ENCODE measurements at places on chromosomes 7 and 10. TPM values are rescaled to one million over a fixed set of nuclear protein-coding genes. Genes with fewer than 3 reads are reported as not detected.

DNA sequence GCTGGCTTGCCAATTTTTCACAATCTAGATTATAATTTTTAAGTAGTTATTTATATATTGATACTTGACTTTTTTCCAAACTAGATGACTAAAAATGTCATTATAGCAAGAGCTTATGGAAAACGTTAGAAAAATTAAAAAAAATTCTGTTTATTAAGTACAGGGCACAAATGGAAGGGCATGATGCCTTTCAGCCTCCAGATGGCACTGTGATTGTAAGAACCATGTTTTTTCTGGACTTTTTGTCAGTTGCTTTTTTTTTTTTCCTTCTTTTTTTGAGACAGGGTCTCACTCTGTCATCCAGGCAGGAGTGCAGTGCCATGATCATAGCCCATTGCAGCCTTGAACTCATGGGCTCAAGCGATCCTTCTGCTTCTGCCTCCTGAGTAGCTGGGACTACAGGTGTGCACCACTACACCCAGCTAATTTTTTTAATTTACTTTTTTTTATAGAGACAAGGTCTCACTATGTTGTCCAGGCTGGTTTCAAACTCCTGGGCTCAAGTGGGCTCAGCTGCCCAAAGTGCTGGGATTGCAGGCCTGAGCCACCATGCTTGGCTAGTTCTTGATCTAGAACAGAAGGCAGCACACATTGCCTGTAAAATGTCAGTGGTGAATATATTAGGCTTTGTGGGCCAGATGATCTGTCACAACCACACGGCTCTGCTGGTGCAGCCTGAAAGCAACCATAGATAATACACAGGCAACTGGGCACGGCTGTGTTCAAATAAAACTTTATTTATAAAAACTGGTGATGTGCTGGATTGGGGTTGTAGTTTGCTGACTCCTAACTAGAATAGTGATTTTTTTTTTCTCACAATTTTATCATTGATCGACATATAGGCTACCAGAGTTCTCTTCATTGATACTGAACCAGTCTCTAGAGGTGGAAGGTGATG lies 27.4 kb downstream of the UCMA start:
- DNase-seq = no peak

DNA sequence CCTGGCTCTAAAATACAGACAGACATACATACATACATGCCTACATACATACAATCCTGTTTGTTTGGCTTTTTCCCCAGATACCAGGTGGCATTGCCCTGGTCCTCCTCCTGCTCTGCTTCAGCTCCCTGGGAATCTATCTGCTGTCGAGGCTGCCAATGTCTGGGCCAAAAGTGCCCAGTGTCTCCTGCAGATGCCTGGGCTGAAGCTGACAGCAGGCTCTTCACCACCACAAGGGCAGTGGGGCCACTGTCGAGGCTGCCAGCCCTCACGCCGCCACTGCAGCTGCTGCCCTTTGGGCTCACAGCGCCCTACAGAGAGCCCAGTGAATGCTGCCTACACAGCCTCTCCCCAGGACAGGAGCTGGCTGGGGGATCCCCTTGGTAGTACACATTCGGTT lies 18.0 kb upstream of the STN1 start:
- DNase-seq = peak; percentile 48

GRCh38 chr10:83214136-83214535 lies 925.2 kb upstream of the GHITM start:
- DNase-seq = no peak

DNA sequence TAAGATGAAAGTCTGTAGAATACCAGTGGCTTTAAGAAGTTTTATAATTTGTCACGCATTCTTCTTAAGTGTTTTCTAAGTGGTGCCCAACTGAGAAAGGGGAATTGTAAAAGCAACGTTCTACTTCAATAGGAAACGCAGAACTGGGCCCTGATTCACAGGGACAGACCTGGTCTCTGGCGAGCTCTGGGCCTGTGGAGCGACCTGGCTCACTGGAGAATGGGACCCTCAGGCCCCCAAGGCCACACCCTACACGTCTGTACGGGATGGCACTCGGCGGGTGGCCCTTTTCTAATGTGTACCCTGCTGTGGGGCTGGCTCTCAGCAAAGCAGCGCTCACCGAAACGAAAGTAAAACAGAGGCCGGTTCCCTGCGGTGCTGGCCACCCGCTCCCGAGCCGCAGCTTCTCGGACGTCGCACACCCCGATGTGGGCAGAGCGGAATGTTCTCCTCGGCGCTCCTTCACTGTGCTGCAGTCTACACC lies 205.0 kb downstream of the DIP2C start:
- peak; percentile 67 for DNase-seq

Gene PRKAG2
- total RNA-seq = 181 TPM

- DNase-seq = no peak
These were observed 193.8 kb upstream of the PHYHIPL start for GRCh38 chr10:58982470-58983239.

- DNase-seq = no peak
These were observed 147.3 kb downstream of the ZNF33B start for GRCh38 chr10:42491001-42491592.

GRCh38 chr7:159030490-159031134 lies 114.1 kb downstream of the VIPR2 start:
- DNase-seq = peak; percentile 86

DNA sequence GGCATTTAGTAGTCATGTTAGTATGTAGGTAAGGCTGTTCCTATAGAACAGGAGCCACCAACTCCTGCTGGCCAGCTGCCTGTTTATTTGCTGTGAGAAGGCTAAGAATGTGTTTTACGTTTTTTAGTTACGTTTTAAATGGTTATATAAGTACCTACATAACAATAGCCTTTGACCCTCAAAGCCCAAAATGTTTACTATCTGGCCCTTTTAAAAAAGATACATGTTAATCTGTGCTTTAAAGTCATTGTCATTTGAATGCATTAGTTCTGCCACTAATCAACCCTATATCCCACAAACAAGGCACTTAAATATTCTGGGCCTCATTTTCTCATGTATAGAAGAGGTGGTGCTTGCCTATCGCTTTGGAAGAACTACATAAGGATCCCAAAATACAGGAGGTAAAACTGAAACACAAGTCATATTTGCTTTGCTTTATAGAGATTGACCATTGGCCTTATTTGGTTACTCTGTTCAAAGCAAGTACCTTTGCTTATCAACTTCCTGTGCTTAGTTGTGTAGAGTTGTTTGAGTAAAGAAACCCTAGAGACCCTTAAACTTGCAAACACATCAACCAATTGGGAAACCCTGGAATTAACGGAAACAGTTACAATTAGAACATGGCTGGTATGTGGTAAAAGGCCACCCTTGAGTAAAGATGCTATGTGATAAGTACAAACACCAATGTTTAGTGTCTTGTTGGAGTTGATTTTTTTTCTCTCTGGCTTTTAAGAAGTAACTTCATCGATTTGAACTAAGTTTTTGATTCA lies 25.9 kb downstream of the TIMM23 start:
- DNase-seq = no peak

Gene CPXM2
- total RNA-seq = 4.9 TPM

GRCh38 chr7:117888627-117889026 lies 15.4 kb upstream of the CTTNBP2 start:
- no peak for DNase-seq

DNA sequence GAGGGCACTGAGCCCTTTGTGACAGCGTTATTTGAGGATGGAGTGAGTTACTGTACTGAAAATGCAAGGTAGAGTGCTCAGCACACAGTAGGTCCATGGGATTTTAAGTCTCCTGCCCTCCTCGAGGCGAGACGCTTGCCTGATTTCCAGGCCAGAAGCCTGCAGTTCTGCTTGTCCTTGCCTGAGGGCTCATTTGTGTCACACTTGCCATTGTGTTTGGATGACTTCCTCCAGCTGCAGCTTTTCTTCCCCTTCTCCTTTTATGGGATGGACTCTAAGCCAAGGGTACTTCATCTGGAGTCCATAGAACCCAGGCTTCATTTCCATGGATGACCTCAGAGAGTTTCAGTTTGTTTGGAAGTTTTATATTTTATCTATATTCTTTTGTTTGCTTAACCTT lies 304.2 kb upstream of the BMPER start:
- DNase-seq = no peak

- no peak for DNase-seq
These were observed 36.8 kb downstream of the SLC29A3 start for GRCh38 chr10:71355886-71356285.

GRCh38 chr10:12406764-12407400 lies 57.5 kb downstream of the CAMK1D start:
- no peak for DNase-seq

- DNase-seq = no peak
These were observed 486.3 kb downstream of the GALNT17 start for GRCh38 chr7:71618278-71618677.

- no peak for DNase-seq
These were observed 109.0 kb upstream of the PRKCQ start for GRCh38 chr10:6689036-6689435.

Gene MOGAT3
- total RNA-seq = not detected

Gene CYP3A5
- not detected for total RNA-seq

Gene CASTOR2
- total RNA-seq = 64.4 TPM

DNA sequence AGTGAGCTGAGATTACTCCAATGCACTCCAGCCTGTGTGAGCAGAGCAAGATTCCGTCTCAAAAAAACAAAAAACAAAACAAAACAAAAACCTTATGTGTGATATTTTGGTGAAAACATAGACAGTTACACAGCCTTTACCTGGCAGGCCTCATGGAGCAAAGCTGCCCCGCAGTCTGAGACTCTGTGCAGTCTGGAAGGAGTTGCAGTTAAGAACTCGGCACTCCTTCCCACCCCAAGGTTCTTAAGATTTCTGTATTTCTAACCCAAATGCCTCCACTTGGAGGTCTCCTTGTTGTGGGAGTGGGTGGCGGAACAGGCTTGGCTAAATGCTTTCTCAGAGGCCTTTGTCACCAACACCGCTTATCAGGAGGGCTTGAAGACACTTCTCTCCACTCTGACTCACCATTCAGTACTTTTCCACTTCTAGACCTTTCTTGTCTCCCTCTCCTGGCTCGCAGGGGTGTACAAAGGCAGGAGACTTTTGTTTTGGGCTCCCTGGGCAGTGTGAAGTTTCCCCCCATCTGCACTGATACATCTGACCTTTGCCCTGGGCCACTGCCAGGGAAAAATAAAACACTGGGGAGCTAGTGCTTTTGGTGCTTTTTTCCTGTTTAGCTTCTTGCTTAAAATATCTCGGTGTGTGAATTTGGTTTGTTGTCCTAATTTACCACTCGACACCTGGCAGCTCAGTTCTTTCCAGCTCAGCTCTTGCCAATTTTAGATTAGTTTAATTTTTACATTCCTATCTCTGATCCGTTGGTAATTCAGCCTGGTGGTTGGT lies 51.3 kb upstream of the MAGI2 start:
- peak; percentile 30 for DNase-seq

Gene SEMA3A
- total RNA-seq = 22.4 TPM

Gene IRF5
- 3.0 TPM for total RNA-seq

Gene OR6V1
- total RNA-seq = not detected

DNA sequence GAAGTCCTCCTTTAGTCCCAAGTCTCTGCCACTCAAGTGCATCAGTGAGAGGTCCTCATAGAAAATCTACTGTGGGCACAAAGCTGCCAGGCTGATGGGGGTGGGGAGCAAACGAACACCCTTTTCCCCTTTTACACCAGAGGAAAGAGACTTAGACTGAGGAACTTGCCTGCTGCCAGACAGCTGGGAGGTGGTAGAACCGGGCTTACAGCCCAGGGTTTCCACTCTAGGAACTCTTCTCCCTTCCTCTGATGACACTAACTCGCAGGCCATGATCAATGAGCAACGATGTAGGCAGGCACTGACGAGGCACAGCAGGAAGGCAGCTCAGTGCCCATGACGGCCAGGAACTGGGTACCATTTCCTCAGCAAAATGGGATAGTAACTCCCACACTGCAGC lies 11.0 kb upstream of the SH2D4B start:
- DNase-seq = no peak

Gene SLC26A5
- not detected for total RNA-seq

DNA sequence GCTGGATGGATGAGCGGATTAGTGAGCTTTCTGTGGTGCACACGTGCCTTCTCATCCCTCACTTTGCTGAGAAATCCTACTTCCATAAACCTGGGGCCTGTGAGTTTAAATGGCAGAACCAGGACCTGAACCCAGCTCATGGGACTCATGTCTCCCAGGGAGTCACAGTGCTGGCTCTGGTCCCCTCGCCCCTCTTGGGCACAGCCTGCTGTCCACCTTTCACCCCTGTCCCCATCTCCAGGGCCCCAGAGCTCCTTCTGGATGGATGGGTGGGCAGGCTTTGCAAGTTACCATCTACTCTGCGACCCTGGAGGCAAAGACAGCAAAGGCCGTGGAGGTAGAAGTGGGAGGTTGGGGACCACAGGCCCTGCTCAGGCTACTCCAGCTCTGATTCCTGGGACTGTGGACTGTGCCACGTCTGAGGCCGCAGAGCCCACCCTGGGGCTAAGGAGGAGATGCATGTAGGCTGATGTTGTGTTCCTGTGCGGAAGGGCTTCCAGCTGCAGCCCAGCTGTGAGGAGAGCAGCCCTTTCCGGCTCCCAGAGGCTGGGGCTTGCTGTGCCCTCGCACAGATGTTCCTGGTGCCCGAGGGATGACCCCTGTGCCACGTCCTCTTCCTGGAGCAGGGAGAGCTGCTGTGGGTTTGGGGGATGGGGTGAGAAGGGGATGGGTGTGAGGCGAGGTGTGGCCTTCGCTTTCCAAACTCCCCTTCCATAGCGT lies 40.3 kb downstream of the PRF1 start:
- DNase-seq = peak; percentile 31

GRCh38 chr7:112970771-112971170 lies 115.9 kb downstream of the GPR85 start:
- DNase-seq = no peak

Gene THSD7A
- 2.2 TPM for total RNA-seq

Gene CUBN
- total RNA-seq = 0.78 TPM
